ENCODE measurements at places on chromosomes 1 and 21.
A peak's percentile ranks its signal among the peaks of the same experiment; 100 is the strongest.

DNA sequence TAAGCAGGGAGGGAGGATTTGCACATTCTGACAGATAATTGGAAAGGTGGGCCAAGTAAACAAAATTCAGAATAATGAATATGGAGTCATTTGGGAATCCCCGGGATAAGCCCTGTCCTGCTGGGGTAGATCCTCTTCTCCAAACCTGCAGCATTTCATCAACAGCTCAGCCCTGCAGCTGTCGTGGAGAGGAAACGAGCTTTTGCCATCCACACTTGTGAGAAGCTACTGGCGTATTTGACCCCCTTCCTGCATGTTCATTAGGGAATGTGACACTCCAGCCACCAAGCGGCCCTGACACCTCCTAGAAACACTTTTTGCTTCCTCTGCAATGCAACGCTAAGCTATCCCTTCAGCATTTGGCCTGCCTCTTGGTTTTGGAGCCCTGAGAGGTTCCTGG is 8.0 kb upstream of the LEFTY2 start:
- no peak for DNase-seq

DNA sequence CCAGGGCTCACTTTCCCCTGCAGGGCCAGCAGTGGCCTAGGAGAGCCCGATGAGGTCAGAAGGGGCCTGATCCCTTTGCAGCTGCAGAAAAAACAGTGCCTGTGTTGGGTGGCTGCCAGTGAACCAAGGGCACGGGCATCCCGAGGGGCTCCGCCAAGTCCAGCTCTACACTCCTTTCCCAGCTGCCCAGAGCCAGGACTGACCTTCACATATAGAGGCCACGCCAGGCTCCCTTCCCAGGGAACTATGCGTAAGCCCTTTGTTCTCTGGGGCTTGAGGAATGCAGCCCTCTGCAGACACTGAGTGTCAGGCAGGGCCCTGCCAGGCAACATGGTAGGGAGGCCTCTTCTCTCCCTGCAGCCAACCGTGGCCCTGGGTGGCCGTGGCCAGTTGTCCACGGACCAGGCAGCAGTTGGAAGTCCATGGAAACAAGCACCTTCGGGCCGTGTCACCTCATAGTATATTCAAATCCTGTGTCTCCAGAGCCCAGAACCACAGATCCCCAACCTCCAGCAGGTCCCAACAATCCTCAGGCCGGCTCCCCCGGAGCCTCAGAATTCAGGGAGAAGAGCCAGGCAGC is 194.0 kb downstream of the NPHP4 start:
- no peak for DNase-seq

DNA sequence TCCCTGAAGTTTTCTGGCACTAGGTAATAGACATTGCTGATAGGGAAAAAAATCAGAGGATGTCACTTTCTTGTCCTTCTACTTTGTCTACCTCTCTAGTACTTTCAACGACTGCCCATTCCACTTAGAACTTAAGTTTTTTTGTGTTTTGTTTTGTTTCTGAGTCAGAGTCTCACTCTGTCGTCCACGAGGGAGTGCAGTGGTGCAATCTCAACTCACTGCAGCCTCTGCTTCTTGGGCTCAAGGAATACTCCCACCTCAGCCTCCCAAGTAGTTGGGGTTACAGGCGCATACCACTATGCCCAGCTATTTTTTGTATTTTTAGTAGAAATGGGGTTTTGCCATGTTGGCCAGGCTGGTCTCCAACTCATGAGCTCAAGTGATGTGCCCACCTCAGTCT is 79.2 kb downstream of the SGIP1 start:
- no peak for DNase-seq

GRCh38 chr1:110213143-110213540 is 3.0 kb downstream of the KCNC4 start:
- DNase-seq, result no peak

DNA sequence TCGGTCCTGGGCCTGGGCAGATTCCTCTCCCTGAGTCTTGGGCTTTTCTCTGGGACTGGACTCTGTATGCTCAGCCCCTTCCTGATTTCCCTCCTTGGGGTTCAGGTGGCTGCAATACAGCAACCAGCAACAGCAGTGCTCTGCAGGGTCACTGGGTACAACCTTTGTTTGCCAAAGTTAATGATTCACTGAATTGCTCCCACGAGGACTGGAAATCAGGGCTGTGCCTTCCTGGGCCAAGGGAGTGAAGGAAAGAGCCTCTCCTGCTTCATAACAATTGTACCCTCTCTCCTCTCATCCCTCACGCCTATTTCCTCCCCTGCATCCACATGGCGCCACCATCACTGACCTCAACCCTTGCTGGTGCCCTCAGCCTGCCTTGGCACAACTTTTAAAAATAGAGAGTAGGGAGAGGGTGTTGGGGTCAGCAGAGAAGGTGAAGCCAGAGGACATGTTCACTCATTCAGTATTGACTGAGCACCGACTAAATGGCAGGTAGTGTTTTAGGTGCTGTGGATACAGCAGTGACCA is 52.8 kb upstream of the GOLT1A start:
- DNase-seq, result no peak

DNA sequence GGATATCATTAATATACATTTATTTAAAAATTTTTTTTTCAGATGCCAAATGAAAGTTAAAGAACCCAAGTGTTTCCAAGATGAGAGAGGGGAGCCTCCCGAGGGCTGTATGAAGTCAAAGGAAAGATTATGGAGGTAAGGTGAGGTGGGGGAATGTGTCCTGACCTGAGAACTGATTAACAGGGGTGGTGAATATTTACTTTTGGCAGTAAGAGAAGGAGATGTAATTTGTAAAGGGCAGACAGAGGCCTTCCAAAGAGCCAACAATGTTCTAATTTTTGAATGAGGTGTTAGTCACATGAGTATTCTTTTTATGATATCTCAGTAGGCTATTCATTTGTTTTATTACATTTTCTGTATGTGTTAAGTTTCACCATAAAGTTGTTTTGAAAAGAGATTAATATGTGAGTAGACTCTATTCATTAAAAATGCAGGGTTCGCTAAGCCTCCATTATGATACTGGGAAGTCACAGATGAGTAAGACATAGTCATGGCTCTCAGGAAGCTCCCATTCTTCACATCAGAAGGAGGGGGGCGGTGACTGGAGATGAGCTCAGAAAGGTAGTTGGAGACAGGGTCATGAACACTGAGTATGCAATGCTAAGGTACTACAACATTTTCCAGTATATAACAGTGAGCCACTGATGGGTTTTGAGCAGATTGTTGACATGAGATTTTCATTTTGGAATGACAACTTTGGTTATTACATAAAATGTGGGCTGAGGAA is 62.4 kb upstream of the TNFSF18 start:
- peak; percentile 81 for DNase-seq

GRCh38 chr1:168112673-168113305 is 23.9 kb downstream of the GPR161 start:
- DNase-seq, result peak; percentile 82

DNA sequence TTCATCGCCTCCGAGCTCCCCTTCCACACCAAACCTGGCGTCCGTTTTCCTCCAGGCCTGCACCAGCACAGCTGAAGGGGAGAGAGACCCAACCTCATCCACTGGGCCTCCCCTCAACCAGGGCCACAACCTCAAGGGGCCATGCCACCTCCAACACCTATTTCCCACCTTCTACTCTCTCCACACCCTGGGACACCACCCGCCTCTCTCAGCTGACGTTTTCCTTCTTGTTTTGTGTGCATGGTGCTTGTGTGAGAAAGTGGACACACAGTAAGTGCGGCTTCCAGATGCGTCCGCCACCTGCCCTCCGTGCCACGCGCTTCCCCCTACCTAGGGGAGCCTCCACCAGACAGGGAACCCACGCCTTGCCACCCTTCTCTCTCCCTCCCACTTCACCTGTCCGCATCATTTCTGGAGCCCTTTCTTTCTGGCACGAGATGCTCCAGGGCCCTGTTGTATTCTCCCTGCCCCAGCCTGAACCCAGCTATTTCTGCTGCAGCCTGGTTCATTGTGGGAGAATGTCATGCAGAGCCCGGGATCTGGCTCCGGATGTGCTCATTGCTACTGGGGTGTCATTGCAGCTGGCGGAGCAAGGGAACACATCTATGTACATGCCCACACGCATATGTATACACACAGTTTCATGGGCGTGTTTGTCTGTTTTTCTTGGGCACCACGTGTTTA is 1.3 kb upstream of the GNB1 start:
- no peak for DNase-seq
